ENCODE measurements at places on chromosomes 5 and 9.

GRCh38 chr5:116885825-116886224, 311.2 kb upstream of the SEMA6A start:
- DNase-seq = no peak

- no peak for DNase-seq
Measured at GRCh38 chr9:80501635-80502034, 929.9 kb downstream of the TLE4 start.

DNA sequence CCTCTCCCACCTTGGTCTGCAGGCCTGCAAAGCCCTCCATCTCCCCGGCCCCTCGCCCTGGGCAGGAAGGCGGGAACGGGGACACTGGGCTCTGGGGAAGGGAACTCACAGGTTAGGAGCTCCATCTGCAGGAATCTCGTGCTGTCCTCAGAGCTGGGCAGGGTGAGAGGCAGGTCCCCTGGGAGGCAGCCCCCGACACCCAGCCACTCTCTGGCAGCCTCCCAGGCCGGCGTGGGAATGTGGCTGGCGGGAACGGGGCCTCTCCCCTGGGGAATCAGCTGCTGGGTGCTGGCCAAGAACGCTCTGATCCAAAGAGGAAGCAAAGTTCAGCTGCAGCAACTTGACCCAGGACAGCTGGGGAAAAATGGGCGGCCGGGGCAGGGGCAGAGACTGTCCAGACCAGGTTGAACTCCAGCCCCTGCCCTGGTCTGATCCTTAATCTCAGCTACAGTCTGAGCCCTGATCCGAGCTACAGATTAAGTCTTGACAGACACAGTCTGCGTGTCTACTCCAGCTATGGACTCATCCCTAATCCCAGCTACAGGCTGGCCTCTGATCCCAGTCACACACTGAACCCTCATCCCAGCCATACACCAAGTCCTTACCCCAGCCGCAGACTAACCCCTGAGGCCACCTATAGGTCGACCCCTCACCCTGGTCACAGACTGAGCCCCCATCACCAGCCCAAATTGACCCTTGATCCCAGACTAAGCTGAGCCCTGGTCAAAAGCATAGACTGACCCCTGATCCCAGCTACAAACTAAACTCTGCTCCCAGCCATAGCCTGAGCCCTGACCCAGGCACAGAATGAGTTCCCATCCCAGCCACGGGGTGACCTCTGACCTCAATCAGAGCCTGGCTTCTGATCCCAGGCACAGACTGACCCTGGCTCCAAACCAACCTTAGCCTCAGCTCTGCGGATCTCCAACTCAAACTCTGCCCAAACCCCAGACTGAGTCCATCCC, 37.3 kb upstream of the EGFL7 start:
- DNase-seq = no peak

- DNase-seq = no peak
Measured at GRCh38 chr9:16551692-16552091, 318.8 kb downstream of the BNC2 start.

DNA sequence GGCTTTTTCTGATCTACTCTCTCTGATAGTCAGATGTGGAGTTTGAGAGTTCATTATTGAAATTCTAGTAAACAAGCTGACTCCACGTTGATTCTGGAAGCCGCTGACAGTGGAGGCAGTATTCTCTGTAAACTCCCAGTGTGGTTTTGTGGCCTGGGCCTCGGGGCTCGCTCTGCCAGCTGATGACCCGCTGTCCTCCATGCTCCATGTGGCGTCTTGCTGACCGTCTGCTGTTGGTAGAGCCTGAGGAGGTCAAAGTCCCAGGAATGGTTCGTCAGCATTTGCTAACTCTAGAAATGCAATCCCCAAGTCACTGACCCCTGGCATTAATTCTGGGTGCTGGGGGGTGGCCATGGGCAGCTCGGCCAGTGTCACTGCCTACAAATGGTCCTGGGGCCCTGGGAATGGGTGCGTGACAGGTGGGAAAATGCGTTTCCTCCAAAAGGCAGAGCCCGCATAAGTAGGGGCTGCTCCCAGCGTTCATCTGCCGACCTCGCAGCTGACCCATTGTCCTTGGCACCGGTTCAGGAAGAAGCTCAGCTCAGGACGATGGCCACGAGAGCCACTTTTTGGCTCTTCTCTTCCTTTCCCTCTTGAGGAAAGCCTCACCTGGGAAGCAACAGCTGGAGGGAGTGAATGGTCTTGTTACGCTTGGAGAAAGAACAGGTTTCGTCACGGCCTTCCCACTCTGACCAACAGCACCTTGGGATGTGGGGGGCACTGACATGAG, 55.1 kb downstream of the MRPL36 start:
- no peak for DNase-seq

- DNase-seq = no peak
Measured at GRCh38 chr5:135493406-135494180, 41.4 kb upstream of the TIFAB start.

GRCh38 chr5:74993743-74994142, 58.6 kb downstream of the GCNT4 start:
- no peak for DNase-seq

- no peak for DNase-seq
Measured at GRCh38 chr9:114279693-114280092, 43.2 kb upstream of the ORM1 start.

DNA sequence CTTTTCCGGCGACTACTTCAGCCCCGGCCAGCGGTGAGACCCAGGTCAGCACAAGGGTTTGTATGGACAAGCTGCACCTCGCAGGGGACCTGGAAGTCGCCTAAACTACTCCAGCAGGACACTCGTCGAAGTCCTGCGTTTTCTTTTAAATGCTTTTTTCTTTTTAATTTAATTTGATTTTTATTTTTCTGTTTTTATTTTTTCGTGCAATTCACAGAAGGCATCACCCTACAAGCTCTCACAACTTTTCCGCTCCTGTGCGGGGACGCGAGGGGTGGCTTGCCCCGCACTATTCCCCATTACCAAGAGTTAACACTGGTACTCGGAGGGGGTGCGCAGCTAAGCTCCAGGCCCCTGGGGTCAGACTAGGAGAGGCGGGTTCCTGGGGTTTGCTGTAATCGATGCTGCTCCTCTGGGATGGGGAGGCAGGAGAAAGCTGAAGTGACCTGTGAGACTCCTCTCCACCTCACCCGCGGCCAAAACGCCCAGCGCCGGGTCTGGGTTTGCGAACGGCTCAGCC, 1.3 kb downstream of the EDIL3 start:
- DNase-seq = no peak

GRCh38 chr5:116696366-116696765, 121.7 kb upstream of the SEMA6A start:
- no peak for DNase-seq

GRCh38 chr9:20940447-20941173, 90.8 kb downstream of the HACD4 start:
- DNase-seq = no peak

GRCh38 chr5:96609369-96609768, 52.8 kb upstream of the CAST start:
- DNase-seq = no peak

GRCh38 chr9:88593537-88594185, 58.7 kb downstream of the NXNL2 start:
- DNase-seq = no peak

GRCh38 chr5:119274767-119275130, 81.1 kb upstream of the TNFAIP8 start:
- no peak for DNase-seq

DNA sequence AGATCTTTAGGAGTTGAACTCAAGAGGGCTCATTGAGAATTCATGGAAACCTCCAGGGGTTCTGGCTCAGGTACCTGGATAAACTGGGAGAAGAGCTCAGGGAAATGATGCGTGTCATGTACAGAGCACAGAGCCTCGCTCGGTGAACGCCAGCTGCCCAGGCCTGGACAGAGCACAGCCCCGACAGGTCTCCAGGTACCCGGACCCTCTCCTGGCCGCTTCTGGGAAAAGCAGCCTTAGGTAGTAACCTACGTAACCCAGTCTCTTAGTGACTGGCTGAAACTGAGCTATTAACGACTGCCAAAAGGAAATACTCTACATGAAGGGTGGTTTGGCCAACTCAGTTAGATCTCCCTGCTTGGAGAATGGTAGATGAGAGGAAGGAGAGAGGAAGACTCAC, 157.4 kb downstream of the TTLL11 start:
- no peak for DNase-seq

DNA sequence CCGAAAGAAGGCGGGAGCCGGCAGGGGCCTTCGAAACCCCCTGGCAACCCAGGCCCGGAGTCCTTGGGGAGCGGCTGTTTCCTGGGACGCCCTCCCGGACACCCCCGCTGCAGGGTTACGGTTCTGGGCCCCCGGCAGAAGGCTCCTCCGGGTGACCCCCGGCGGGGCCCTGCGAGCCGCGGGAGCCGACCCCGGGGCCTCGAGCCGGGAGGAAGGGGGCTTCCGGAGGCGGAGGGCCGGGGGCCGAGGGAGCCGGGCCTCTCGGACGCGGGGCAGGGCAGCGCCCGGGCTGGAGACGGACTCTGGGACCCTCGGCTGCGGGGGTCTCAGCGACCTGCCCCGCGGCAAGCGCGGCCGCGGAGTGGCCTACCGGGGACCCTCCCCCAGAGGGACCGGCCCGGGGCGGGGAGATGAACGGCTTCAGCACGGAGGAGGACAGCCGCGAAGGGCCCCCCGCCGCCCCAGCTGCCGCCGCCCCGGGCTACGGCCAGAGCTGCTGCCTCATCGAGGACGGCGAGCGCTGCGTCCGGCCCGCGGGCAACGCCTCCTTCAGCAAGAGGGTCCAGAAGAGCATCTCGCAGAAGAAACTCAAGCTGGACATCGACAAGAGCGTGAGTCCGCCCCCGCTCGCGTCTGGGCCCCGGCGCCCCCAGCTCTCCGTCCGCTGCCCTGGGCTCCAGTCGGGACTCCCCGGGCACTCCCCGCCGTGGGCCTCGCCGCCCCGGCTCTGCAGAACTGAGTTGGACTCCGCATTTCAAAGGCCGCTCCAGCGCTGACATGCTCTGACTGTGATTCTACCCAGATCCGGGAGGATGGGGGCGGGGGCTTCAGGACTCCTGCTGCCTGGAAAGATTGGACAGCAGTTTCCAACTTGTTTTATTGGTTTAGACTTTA, 645 bp downstream of the SAP30L start:
- DNase-seq = no peak
